ENCODE measurements at places on chromosomes 7 and 10. TPM values are rescaled to one million over a fixed set of nuclear protein-coding genes. Genes with fewer than 3 reads are reported as not detected.

The SPDYE8 gene
- polyA plus RNA-seq, result not detected

The ADARB2 gene
- polyA plus RNA-seq, result 2.2 TPM

The INA gene
- polyA plus RNA-seq, result 17.1 TPM

The INMT gene
- polyA plus RNA-seq, result 0.94 TPM

The ADAM22 gene
- 5.6 TPM for polyA plus RNA-seq

The GCC1 gene
- 4.6 TPM for polyA plus RNA-seq

The SPAM1 gene
- polyA plus RNA-seq, result not detected

The MOGAT3 gene
- polyA plus RNA-seq, result 0.58 TPM

The CASTOR2 gene
- 12.1 TPM for polyA plus RNA-seq

The CHRM2 gene
- 0.32 TPM for polyA plus RNA-seq

The SLC16A12 gene
- polyA plus RNA-seq, result 0.89 TPM

The C10orf105 gene
- polyA plus RNA-seq, result 0.71 TPM

The BAZ1B gene
- 21.0 TPM for polyA plus RNA-seq

The MTERF1 gene
- 4.5 TPM for polyA plus RNA-seq

The OR9A2 gene
- not detected for polyA plus RNA-seq

The FGL2 gene
- not detected for polyA plus RNA-seq

The SLIT1 gene
- 1.1 TPM for polyA plus RNA-seq

The SPDYE2B gene
- polyA plus RNA-seq, result not detected

The ST7 gene
- 10.1 TPM for polyA plus RNA-seq

The CARD11 gene
- polyA plus RNA-seq, result 12.6 TPM

The SPDYE11 gene
- not detected for polyA plus RNA-seq

The MRLN gene
- 0.21 TPM for polyA plus RNA-seq

The NCF1 gene
- 0.73 TPM for polyA plus RNA-seq

The ANKRD61 gene
- polyA plus RNA-seq, result 0.23 TPM

The CLDN12 gene
- polyA plus RNA-seq, result 127 TPM

The SLC13A1 gene
- polyA plus RNA-seq, result not detected

Measured in H1 (cell line).